GM12864 (cell line): ENCODE measurements at places on chromosomes 3 and 15.

GRCh38 chr3:13277860-13278531 is 142.1 kb downstream of the NUP210 start:
- no peak for DNase-seq

- DNase-seq, result no peak
These were observed 19.7 kb downstream of the PSMD6 start for GRCh38 chr3:64003589-64003988.

DNA sequence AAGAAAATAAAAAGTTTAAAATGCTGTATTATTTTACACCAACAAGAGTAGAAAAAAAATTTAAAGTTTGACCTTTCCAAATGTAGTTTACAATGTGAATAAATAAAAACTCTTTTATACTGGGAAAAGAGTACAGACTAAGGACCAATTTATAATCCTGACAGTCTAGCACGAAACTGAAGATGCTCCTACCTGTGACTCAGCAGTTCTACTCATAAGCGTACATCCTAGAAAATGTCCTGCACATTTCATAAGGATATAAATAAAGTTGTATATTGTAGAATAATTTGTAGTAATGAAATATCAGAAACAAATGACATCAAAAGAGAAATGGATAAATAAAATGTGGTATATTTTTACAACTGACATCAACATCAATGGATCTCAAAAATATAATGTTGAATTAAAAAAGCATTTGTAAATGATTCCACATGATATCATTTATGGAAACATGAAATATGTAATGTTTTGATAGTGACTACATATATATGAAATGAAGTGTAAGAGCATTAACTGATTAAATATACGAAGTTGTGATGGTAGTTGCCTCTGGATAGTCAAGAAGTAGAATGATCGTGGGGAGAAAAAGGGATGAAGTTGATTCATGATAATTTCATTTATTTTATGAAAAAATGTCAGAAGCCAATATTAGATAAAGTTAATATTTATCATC is 161.3 kb upstream of the CBLB start:
- no peak for DNase-seq

DNA sequence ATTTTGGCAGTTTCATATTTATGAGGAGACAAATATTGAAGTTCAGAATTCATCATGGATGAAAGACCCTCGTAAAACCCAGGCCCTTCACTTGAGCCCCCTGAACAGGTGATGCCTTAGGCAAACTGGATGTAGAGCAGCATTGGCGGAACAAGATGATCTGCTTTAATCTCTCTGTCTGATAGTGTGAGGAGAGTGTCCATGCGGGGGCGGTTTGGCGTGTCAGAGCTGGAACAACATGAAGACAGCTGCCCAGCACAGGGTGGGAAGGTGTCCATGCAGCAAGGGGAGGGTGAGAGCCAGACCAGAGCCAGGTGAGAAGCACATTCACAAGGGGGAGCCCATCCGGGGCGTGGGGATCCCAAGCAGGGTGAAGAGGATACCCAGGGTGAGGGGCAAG is 31.8 kb upstream of the ANP32A start:
- DNase-seq, result no peak

DNA sequence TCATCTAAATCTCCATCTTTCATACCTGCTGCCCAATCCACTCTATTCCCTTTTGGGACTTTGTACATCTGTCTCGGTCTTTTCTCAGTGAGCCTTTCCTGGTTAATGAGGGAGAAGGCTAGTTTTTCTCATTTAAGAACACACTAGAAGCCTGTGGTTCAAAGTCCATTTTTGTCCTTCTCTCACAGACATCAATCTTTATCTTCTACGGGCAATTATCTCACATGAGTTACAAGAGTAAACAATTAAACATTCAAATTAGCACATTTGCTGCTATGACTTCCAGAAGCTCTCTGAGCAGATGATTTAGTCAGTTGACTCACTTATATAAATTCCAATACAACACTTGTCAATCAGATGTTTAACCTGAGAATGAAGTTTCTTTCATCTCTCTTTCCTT is 49.3 kb upstream of the KBTBD8 start:
- DNase-seq, result no peak

DNA sequence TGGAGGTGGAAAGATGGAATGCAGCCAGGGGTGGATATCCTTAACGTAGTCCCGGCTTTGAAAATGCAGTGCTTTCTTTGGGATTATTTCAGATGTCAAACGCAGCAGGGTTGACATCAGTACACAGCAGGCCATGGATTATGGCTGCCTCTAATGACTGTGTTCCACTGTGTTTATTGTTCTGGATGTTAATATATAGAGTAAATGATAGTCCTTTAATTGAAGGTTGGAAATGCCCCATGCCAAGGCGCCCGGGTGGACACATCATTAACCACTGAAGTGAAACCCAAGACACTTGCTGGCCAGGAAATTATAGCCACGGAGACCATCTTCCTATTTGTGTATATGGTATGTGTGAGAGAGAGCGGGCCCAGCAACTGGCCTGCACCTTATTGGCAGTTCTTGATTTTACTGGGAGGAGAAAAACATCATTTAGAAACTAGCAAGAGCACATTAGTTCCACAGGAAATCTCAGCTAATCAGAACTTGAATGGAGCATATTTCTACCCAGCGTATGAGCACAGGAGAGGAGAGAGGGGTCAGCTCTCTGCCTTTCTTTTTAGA is 254.9 kb upstream of the RASGRP1 start:
- DNase-seq, result no peak

DNA sequence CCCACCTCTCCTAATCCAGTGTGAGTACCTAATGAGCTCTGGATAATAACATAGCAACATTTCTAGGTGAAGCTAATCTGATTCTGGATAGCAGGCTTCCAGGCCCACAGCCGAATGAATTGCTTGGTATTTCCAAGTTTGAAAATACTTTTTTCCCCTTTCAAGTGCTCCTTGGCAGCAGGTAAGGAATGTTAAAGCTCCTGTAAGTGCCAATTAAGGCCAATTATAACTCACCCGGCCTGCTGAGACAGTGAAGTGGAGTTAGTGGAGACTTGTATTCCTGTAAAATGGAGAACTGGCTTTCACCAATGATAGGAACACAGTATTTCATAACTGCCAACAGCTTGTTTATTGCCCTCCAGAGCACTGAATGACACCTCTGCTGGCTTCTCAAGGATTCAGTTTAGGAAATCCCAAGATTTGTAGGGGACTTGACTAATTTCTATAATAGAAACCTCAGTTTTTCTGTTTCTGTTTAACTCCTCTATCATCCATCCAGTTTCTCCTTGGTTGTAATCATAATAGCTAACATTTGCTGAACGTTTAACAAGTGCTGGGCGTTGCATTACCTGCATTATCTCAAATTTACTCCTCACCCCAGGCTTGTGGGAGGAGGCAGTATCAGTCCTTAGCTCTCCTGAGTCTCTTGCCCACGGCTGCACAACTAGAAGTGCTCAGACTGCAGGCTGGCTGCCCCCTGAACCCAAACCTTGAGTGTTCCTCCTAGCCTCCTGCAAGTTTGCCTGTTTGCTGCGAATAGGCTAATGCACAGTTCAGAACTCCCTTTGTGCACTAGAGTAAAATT is 52.7 kb upstream of the SCAANT1 start:
- no peak for DNase-seq

DNA sequence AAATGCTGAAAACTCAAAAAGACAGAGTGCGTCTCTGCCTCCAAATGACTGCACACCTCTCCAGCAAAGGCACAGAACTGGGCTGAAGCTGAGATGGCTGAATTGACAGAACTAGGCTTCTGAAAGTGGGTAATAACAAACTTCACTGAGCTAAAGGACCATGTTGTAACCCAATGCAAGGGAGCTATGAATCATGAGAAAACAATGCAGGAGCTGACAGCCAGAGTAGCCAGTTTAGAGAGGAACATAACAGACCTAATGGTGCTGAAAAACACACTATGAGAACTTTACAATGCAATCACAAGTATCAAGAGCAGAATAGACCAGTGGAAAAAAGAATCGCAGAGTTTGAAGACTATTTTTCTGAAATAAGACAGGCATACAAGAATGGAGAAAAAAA is 10.1 kb upstream of the AVEN start:
- DNase-seq, result no peak

- no peak for DNase-seq
These were observed 598.0 kb downstream of the FOXP1 start for GRCh38 chr3:70985572-70985971.

DNA sequence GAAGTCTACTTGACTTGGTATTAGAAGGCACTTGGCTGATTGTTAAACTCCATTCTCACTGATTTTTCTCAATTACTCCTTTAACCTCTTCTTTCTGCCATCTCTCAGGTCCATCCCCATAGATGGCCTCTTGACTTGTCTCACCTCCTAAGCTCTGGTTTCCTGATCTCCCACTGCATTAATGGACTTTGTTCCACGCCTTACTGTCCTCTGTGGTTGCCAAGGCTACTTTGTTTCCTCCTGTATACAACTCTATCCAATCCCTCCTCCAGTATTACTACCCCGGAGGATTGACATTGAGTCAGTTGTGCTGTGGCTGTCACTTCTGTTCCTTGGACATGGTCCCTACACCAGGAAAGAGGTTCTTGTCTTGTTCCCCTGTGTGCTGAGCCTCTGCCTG is 10.6 kb upstream of the GLCE start:
- no peak for DNase-seq
